ENCODE measurements at places on chromosomes 12 and 14.

- DNase-seq, result no peak
These were observed 125.5 kb downstream of the LMNTD1 start for GRCh38 chr12:25427337-25428249.

- DNase-seq, result no peak
These were observed 237.0 kb upstream of the TBX3 start for GRCh38 chr12:114920771-114921554.

DNA sequence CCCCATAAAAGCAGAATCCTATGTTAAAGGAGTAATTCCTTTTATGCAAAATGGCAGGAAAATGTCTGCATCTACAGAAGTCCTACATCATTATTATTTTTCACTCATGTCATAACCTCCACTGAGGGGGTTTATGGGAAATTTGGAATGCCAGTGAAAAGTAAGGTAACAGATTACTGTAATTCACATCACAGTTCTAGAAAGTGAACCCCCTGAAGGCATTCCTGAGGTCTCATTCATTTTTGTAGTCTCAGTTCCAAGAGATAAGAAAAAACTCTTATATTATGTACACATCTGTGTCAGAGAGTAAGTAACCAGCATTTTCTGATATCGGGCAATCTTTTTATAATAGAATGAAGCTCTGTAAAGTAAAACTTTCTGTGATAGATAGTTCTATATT lies 28.8 kb upstream of the BCAT1 start:
- DNase-seq, result no peak

DNA sequence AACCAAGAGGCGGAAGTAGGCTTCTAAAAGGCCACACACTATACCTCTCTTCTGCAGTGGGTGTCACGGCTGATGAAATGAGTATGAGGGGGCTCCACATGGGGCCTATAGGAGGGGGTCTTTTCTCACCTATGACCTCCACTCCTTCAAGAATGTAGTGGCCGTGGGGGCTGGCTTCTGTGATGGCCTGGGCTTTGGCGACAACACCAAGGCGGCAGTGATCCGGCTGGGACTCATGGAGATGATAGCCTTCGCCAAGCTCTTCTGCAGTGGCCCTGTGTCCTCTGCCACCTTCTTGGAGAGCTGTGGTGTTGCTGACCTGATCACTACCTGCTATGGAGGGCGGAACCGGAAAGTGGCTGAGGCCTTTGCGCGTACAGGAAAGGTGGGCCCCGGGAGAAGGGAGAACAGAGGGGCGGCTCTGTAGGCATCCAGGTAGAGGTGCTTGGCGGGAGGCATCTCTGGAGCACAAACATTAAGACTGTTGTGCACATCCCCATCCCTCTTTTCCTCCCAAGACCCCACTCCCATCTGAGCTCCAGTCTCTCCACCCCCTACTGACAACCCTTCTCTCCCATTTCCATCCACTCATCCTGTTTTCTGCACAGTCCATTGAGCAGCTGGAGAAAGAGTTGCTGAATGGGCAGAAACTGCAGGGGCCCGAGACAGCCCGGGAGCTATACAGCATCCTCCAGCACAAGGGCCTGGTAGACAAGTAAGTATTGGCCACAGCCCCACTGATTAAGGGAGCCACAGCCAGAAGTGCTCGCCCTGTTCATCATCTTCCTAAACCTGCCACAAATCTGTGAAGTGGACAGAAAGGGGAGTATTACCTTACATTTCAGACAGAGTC lies 3.8 kb downstream of the GPD1 start:
- DNase-seq, result no peak

DNA sequence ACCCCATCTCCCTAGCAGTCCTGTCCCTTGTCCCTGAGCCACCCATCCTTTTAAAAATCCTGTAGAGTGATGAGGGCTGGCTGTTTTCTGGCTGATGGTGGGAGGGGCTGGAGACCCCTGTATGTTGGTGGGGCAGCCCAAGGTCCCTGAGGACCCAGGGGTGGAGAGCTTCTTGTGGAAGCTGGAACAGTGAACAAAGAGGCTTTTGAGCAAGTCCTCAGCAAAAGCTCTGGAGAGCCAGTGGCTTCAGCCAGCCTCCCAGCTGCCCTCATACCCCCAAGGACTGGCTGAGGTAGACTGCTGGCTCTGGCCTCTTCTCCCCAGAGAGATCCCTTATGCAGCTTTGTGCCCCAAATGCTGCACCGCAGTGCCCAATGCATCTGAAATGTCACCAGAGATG lies 29.2 kb upstream of the COL2A1 start:
- no peak for DNase-seq

- no peak for DNase-seq
These were observed 94.5 kb upstream of the NRXN3 start for GRCh38 chr14:78075555-78076277.

GRCh38 chr14:68365228-68365627 lies 427.6 kb downstream of the ZFP36L1 start:
- no peak for DNase-seq

DNA sequence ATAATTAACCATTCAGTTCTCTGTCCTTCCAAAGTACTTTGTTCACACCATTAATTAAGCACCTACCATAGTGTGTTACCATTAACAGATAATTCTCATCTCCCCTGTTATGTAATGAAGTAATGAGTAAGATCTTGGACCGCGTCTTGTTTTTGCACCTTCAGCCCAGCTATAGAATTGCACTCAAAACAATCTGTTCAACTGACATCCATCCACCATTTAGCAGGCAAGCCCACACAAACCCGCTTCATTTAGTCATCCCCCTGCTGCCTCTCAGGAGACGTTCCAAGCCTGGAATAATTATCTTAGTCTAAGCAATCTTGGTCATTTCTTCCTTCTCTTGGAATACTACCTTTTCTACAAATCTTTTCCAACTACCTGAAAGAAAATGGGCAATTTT lies 74.4 kb downstream of the DUSP16 start:
- DNase-seq, result no peak

DNA sequence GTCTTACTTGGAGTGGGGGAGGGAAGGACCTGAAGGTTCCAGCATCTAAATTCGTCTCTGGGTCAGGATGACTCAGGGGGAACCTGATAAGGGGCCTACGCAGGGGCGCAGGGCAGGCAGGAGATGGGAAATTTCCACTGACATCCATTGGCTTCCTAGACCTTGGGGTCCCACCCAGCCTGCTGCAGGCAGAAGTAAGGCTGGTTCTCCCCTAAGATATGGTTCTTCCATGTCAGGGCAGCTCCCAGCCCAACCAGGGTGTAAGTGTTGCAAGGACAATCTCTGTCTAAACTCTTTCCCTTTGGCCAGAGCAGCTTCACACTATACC lies 2.1 kb upstream of the NDRG2 start:
- no peak for DNase-seq

DNA sequence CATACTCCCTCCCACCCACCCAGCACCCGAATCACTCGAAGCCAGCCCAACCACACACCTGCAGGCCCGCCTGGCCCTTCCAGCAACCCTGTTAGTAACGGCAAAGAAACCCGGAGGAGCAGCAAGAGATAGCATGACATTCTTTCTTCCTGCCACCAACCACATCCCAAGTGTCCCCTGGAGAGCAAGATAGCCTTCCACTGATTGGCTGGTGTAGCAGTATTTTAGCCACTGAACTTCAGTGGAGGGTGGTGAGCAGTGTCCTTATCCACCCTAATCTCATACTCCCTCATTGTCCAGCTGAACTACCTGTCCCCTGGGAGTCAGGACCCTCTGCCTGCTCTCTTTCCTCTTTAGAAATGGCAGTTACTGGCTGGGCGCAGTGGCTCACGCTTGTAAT lies 769 bp upstream of the SLC39A5 start:
- DNase-seq, result no peak

DNA sequence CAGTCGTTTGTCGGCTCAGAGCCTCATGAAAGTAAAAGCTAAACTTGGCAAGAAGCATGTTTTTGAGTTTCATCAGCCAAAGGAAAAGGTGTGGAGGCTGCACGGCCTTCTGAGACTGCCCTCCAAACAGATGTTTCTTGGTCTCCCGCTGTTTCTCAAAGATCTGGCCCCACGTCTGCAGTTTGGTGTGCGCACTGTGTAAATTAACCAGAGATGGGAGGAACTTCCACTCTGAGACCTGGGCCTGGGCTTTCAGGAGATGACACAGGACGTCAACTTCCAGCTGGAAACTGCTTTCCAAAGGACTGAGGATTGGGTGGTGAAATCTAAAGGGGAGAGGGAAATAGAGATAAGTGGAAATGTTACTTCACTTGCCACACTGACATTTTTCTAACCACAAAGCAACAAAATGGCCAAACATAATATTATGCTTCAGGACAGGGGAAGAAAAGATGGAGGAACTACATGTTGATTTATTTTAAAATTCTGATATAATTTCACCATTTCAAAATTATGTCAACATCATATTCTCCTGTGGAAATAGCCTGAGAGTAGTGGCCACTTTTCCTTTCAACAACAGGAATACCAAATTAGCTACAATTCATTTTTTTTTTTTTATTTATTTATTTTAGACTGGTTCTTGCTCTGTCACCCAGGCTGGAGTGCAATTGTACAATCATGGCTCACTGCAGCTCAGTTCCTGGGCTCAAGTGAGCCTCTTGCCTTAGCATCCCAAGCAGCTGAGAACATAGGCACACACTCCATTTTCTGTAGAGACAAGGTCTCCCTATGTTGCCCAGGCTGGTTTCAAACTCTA lies 27.6 kb downstream of the KICS2 start:
- DNase-seq, result no peak

GRCh38 chr14:94728950-94729349 lies 41.0 kb downstream of the GSC start:
- no peak for DNase-seq

DNA sequence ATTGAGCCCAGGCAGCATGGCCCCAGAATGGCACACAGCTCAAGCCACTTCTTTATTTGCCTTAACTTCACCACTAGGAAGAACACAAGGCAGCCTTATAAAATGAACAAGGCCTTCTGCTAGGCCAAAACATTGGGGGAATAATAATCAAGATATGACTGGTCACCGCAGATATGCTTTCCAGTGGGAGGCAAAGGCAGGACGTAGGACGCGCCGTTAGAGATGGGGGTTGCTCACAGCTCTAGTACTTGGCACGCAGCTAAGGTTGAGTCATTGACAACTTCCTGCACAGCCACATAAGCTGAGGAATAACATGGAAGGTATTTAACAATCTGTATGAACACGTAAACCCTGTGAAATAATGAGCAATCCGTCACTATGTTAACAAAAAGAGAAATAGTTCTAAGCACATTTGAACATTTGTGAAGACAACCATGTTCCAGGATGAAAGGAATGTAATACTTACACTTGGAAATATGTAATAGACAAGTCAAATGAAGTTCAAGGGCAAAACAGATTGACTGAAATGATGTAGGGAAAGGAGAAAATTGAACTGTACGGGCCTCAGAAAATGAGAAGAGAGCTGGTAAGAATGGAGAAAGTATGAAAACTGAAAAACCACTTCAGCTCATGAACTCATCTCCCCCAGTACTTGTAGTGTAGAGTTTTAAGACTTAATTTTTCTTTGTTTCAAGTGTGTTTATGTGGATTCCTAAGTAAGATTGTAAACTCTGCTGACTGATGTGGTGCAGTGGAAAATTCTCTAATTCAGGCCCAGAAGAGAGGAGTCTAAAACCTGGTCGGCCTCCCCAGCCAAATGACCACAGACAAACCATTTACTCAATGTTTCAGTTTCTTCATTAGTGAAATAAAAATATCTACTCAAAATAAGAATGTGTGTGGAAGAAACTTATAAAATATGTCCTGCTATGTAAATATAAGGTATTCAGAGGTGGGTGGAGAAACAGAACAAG lies 59.3 kb upstream of the CCDC91 start:
- DNase-seq, result peak; percentile 19

DNA sequence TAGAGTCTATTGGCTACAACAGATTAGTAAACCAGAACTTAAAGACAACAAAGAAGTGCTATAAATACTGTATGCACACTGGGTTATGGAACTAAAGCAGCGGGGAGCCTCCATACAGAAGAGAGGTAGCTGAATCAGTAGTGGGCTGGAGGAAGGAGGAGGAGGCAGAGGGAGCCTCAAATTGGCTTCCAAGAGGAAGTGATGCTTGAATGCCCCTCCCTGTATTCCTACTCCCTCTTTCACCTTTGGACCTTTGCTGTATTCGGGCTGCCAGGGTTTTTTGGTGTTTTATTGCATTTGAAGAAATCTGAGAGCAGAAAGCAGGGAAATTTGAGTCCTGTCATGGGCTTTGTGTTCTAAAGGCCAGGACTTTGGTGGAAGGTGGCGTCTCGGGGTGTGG lies 104.0 kb upstream of the PTPRB start:
- DNase-seq, result no peak

DNA sequence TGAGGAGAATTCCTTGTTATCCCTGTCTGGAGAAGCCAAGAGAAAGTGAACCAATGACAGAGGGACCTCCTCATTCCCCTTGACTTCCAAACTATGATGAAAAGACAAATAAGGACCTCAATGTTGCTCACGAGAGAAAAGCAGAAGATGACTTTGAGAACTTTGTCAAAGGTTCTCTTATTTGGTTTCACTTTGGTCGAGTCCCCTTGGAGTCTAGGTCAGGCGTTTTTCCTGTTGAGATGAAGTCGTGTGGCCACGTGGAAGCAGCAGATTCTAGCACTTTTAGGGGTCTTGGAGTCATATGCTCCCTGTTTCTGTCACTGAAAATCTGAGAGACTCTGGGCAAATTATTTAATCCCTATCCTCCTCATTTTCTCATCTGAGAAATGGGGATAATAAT lies 33.8 kb upstream of the COL2A1 start:
- DNase-seq, result no peak

DNA sequence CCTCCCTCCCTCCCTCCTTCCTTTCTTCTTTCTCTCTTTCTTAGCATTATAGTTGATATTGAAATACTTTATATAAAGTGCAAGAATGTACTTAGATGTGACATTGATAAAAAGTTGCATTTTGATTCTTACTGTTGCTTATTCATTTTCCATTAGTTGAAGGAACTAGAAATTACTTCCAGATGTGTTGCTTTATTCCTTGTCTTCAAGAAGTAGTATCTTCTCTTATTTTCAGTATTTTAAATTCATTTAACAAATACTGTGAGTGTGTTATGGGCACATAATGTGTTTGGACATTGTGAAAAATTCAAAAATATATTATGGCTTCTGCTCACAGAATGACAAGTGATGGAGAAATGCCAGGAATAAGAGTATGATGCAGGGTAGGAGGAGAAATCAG lies 45.6 kb downstream of the TRMT5 start:
- DNase-seq, result no peak

DNA sequence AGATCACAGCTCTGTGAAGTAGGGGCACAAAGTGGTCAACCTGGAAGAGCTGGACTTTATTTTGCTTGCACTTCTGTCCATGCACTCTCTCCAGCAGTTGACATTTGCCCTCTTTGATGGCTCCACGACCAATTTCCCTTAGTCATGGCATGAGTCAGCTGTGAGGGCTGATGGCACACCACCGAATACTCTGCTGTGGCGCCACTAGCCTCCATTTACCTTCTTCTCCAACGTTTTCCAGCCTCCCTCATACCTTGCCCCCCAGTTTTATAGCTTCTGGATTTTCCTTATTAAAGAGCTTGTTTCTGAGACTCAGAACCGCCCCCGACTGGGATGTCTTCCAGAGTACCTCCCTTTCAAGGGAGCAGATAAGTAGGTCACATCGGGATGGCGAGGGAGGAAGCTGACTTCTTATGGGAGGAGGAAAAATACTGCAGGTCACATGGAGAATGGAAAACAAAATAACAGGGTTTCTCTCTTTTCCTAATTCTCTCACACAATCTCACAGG lies 17.6 kb downstream of the NINJ2 start:
- peak; percentile 30 for DNase-seq

Measured in stimulated activated CD4-positive, alpha-beta T cell treated with anti-CD3 and anti-CD28 coated beads, Interleukin-15, amount 100 ng/mL, for 24 hours (primary cell).